M059J (cell line): ENCODE measurements at places on chromosomes 6 and 20.

- DNase-seq = no peak
Observed at GRCh38 chr6:139448998-139449610, 74.7 kb upstream of the CITED2 start.

GRCh38 chr6:111750753-111751673 is 122.2 kb downstream of the FYN start:
- DNase-seq = peak; percentile 60

DNA sequence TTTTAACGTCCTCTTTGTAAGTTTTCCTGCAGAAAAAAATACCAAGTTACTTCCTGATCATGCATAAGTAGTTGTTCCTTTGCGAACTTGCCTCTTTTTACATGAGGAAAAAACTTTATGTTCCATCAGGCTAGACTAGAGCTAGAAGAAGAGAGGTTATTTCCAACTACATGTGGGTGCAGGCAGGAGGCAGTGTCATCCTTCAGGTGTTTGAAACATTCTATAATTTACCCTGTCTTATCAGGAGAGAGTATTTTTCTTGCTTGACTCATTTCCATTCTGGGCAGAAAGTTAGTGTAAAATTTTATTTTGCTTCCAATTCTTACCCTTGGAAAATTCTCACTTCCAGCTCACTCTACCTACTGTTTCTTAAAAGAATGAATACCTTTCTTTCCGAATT is 28.5 kb upstream of the EPHA7 start:
- DNase-seq = no peak

- no peak for DNase-seq
Observed at GRCh38 chr6:149137594-149137993, 179.9 kb upstream of the TAB2 start.

DNA sequence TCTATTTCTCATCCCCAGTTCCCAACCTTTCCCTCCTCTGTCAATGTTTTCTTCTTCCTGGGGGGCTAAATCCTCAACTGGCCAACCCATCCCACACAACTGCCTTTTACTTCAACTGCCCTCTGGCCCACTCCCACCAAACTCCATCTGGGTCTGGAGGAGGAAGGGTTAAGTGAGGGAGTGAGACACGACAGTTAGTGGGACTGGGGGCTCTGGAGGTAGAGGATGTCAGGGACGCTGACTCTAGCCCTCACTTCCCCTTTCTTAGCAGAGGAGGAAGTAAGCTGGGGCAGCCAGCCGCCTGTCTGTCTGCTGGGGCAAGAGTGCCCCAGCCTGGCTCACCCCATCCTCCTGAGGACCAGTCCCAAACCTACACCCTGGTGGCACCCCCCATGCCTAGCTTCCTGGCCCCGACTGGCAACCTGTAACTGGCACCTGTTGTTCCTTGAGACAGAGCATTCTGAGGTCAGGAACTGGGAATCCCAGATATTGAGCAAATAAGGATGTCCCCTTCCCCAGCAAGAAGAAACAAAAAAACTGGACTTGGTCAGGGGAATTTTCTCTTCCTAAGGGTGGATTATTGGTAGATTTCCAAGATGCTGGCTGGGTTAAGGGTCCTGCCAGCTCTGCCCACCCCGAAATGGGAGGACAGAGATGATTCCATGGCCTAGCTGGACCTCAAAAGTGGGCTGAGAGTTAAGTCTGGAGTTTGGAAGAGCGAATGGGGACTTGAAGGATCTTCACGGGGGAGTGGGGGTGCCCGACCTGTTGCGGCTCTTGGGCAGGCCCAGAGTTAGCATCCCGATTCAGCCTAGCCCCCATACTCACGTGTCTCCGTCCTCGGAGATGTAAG is 971 bp downstream of the NFKBIE start:
- DNase-seq = no peak

DNA sequence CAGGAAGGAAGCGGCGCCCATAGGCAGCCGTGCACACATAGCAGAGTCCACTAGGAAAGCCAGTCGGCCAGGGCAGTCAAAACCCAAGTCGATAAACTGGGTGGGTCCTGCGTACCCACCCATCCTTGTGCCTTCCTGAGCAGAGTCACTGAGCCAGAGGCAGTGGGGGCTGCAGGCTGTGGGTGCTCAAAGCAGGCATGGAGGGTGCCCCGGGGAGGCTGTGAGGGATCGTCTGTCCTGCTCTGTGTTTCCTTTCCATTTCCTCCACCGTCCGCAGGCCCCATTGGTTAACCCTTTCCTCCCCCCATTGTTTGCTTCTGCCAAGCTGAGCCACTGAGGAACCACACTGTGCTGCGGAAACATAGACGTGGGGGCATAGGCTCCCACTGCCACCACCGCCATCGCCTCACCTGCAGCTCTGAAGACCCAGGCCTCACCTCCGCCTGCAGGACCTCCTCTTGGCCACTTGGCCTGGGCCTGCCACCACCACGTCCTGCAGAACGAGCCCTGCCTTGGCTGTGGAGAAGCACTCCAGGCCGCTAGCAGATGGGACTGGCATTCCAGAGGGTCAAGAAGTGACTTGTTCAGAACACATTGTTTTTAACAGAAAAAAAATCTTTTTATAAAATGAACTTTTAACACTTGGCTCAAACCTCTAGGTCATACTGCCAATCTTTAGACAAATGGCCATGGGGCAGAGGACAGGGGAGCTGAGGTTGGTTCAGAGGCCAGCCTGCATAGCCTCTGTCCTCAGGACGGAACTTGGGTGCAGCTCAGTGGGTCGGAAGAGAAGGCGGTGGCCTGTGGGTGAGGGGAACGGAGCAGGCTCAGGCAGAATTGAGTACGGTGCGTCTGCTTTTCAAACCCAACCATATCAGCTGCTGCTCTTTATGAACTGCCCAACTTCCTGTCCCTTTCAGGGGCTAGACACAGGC is 52.6 kb downstream of the TCP11 start:
- no peak for DNase-seq

- DNase-seq = peak; percentile 8
Observed at GRCh38 chr6:153392156-153392555, 261.1 kb upstream of the RGS17 start.

DNA sequence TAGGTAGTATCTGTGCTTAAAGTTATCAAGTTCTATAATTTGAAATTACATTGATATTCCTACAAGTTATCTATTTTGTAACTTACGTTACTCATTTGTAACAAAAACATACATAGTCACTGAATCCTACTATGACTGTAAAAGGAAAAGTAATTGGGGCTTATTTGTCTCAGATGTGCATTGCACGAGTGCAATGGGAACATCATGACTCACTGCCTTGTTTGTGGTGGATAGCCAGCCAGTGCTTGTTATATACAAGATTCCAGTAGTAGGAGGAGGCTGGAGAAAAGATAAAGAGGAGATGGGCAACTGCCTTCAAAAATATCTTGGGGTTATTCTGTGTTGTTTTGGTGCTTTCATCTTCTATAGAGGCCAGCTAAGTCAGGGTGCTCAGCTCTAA is 164.1 kb downstream of the RNF144B start:
- DNase-seq = peak; percentile 74

- DNase-seq = no peak
Observed at GRCh38 chr6:130851026-130851425, 23.8 kb downstream of the SMLR1 start.

DNA sequence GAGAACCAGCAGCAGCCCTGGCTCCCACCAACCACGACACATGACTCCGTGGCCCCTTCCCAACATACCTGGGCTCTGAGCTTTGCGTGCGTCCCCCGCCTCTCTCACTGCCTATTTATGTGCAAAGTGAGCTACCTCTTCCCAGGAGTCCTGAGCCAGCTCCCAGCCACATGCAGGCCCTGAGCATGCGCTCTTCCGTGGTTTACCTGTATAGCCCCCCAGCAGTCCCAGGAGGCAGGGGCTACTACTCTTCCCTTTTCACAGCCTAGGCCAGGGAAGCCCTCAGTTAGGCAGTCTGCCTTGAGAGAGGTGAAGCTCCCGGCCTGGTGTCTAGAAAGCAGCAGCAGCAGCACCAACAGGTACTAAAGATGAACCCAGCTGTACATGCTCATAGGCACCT is 114.8 kb upstream of the CDYL start:
- no peak for DNase-seq

- DNase-seq = peak; percentile 44
Observed at GRCh38 chr6:33000055-33000454, 9.3 kb downstream of the HLA-DOA start.

GRCh38 chr20:53718142-53719021 is 124.7 kb upstream of the ZNF217 start:
- DNase-seq = no peak

DNA sequence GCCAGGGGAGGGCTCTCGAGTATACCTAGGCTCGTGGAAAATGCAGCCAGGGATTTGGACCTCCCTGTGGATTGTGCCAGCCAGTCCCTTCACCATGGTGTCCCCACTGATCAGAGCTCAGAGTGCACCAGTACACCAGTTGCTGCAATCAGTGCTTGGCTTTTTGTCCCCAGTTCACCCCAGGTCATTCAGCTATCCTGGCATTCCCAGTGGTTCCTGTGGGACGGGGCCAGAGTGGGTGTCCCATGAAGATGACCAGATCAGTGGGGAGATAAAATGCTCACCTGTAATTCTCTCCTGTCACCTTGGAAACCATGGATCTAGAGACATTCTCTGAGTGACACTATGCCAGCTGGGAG is 23.8 kb downstream of the MAS1 start:
- no peak for DNase-seq

DNA sequence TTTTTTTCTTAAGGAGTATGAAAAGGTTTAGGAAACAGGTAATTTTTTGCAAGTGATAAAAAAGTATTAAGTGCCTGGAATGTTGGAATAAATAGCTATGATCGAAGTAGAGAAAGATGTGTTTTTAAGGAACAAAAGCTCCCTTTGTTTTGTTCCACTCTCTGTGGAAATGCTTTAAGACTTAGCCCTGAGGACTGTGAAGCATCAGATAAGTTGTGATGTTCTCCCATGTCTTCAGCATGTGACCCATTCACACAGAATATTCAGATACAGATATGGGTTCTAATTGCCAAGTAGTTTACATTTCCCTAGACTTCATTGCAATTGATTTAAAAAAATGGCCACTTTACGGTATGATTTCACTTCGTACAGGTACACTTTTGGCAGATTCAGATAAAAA is 80.6 kb downstream of the KCNQ5 start:
- DNase-seq = no peak

- DNase-seq = peak; percentile 33
Observed at GRCh38 chr6:131532580-131533039, 40.4 kb upstream of the ARG1 start.

GRCh38 chr6:98880486-98880885 is 46.1 kb downstream of the POU3F2 start:
- DNase-seq = no peak

- DNase-seq = no peak
Observed at GRCh38 chr20:9262653-9263194, 193.8 kb downstream of the PLCB4 start.

DNA sequence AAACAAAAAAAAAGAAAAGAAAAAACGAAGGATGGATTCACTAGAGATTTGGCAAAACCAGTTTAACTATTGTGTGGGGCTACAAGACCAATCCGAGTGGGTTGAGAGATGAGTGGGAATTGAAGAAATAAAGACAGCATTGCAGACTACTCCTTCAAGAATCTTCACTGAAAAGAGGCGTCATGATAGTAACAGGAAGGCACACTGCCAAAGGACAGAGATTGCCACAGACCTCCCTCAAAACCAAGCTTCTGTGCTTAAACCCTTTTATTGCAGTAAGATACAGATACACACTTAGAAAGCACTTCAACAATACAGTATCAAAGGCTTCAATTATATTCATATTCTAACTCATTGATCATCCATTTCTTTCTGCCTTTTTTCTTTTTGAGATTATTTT is 103.9 kb downstream of the IPCEF1 start:
- DNase-seq = no peak

GRCh38 chr6:47603227-47603626 is 95.2 kb upstream of the ADGRF4 start:
- DNase-seq = no peak

- DNase-seq = peak; percentile 51
Observed at GRCh38 chr20:44247586-44248409, 690 bp downstream of the GDAP1L1 start.

DNA sequence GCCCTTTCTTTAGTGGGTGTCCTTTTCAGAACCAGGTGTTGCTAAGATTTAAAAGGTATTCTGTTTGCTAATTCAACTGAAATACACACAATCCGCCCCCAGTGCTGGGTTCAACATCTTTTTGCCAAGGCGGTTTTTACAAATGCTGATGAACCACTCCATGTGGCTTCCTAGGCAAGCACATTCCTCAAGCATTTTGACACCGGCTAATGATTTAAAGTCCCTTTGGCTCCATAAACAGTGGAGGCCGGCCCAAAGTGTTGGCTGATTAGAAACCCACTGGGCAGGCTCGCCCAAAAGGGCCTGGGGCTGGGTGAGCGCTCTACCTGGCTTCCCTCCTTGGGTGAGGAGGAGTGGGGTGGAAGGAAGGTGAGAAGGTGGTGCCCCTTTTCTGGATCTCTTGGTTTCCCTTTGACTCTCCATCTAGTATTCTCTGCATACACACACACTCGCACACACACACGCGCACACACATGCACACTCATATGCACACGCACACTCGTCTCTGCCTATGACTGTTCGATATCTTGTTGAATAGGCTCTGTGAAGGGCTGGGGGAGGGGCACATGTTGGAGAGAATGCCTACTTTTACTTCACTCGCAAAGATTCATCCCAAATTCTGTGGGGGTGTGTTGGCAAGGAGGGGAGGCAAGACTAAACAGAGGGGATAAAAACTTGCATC is 66.7 kb upstream of the ARMC2 start:
- DNase-seq = peak; percentile 28

DNA sequence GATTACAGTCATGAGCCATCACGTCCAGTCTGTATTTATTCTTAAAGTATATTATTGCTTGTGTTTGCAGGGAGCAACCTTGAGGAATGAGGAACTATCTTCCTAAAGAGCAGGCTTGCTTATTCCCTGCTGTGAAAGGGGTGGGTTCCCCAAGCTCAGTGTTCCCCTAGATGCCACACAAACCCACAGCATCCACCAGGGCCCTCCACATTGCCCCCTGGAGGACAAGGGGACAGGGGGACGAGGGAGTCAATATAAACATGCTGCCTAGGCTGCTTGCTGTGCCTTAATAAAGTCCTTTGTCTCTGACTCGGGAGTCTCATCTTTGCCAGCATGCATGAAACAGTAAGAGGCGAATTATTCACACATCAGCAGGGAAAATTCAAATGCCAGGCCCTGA is 8.0 kb upstream of the IDH3B start:
- no peak for DNase-seq

DNA sequence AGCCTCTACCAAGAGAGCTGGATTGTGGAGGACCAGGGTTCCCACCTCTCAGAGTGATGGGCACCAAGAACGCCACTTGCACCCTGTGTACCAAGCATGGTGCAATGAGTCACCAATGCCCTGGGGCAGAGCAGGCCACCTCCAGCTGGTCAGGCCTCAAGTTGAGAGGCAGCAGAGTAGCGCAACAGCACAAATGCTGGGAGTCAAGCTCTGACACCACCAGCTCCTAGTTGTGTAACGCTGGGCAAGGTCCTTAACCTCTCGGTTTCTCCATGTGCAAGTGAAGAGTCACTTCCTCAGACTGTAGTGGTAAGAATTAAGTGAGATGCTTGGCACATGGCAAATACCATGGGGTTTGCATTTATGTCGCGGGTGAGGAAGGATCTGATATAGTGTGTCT is 25.6 kb downstream of the GFOD1 start:
- peak; percentile 82 for DNase-seq
